Airway epithelial cell (primary cell): ENCODE measurements at places on chromosomes 11 and 22. TPM values are rescaled to one million over a fixed set of nuclear protein-coding genes. Genes with fewer than 3 reads are reported as not detected.

The ARHGEF17 gene
- 7.1 and 11.6 TPM in 2 replicates for total RNA-seq

The TRIM48 gene
- total RNA-seq, result not detected in 2 replicates

The ANO9 gene
- total RNA-seq, result 10.5 and 18.0 TPM in 2 replicates

The SLC22A12 gene
- not detected in 2 replicates for total RNA-seq

The ART5 gene
- not detected in 2 replicates for total RNA-seq

The PRDM10 gene
- 5.2 and 6.5 TPM in 2 replicates for total RNA-seq

The TRIM49 gene
- total RNA-seq, result not detected in 2 replicates

The CBLIF gene
- not detected in 2 replicates for total RNA-seq

The KRTAP5-8 gene
- not detected in 2 replicates for total RNA-seq

The OOSP2 gene
- total RNA-seq, result not detected in 2 replicates

The PATE4 gene
- not detected in 2 replicates for total RNA-seq

The DERL3 gene
- 1.4 and 2.8 TPM in 2 replicates for total RNA-seq

The C1QTNF5 gene
- 0.07 TPM in 1 of 2 replicates, not detected in the other for total RNA-seq

The EXPH5 gene
- 4.8 and 8.7 TPM in 2 replicates for total RNA-seq

The RTN4R gene
- total RNA-seq, result 7.0 and 12.4 TPM in 2 replicates

The OR51Q1 gene
- not detected in 2 replicates for total RNA-seq

The MUC5AC gene
- total RNA-seq, result not detected in 2 replicates

The SLC7A4 gene
- total RNA-seq, result 2.0 TPM in 2 replicates
